IMR-90 (cell line): ENCODE measurements at places on chromosomes 4 and X. TPM values are rescaled to one million over a fixed set of nuclear protein-coding genes. Genes with fewer than 3 reads are reported as not detected.

DNA sequence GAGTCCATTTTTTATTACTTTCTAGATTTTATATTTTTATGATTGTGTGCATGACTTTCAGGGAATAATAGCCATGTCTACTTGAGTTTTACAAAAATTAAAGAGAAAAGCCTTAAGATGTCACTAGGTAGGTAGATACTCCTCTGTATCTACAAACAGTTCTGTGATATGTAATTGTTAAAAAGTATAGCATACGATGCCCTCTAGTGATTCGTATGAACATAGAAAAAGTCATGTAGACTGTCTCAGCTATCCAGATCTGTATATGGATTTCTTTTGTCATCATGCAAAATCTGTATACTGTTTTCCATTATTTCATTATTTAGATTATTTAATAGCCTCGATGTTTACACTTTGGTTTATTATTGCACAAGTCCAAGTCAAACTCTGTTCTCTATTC lies 856.6 kb downstream of the CENPC start:
- no peaks in the 10 kb centered on the region for H3K4me1 ChIP-seq
- no peak overlapping the region for H3K27ac ChIP-seq
- no peaks in the 10 kb centered on the region for H3K36me3 ChIP-seq
- no peak overlapping the region for H3K4me3 ChIP-seq
- DNase-seq: peak; percentile 9
- no peaks in the 10 kb centered on the region for H3K27me3 ChIP-seq

The AMMECR1 gene
- 11.3 and 19.4 TPM in 2 replicates for total RNA-seq

The GPC4 gene
- total RNA-seq: 0.54 and 0.56 TPM in 2 replicates

DNA sequence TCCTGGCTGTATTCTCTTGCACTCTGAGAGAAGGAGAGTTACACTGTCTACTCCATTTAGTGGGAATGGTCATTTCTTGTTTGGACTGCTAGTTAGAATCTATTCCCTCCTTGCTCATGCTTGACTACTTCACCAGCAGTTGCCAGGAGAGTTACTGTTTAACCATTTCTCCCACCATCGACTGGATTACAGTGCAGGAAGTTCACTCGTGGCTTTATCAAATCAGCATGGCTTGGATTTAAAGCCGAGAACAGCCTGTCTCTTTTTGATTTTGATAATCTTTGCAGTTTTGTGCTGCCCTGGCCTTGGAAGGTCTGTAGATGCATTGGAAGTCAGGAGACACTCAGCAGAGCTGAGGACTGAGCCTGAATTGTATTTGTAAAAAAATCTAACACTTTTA lies 3.2 kb downstream of the GBA3 start:
- H3K27me3 ChIP-seq: no peaks in the 10 kb centered on the region; the same call in 1 of the 2 replicates
- DNase-seq: no peak
- no peaks in the 10 kb centered on the region for H3K36me3 ChIP-seq
- no peaks in the 10 kb centered on the region for H3K4me1 ChIP-seq

GRCh38 chr4:124209626-124210025 lies 502.9 kb downstream of the ANKRD50 start:
- DNase-seq: no peak
- no peaks in the 10 kb centered on the region for H3K36me3 ChIP-seq
- H3K4me3 ChIP-seq: no peak overlapping the region
- no peak overlapping the region for H3K27ac ChIP-seq
- H3K4me1 ChIP-seq: peaks cover 2% of the 10 kb centered on the region; the same call in 1 of the 2 replicates
- H3K27me3 ChIP-seq: no peaks in the 10 kb centered on the region

DNA sequence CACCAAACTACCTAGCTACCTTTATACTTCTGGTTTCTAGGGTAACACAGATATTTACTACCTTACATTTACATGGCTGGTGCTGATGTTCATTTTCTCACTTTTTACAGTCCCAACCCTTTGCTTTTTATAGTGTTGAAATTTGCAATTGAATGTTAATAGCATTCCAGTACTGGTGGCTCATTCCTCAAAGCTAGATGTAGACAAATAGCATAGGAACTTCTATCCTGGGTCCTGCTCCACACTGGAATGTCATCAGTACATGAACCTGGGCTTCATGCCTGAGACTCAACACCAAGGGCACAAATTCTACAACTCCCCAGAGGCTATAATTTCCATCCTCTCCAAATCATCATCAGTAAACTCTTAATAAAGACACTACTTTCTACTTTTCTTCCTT lies 10.3 kb upstream of the TRMT2B start:
- no peak overlapping the region for H3K27ac ChIP-seq
- H3K36me3 ChIP-seq: no peaks in the 10 kb centered on the region
- DNase-seq: peak; percentile 21
- H3K4me1 ChIP-seq: no peaks in the 10 kb centered on the region; the same call in 1 of the 2 replicates

The ODAPH gene
- total RNA-seq: not detected in 2 replicates

The RHOH gene
- total RNA-seq: under 0.01 TPM in 1 of 2 replicates, not detected in the other
